WTC11 (cell line): ENCODE measurements at places on chromosomes 3 and 15. TPM values are rescaled to one million over a fixed set of nuclear protein-coding genes. Genes with fewer than 3 reads are reported as not detected.

DNA sequence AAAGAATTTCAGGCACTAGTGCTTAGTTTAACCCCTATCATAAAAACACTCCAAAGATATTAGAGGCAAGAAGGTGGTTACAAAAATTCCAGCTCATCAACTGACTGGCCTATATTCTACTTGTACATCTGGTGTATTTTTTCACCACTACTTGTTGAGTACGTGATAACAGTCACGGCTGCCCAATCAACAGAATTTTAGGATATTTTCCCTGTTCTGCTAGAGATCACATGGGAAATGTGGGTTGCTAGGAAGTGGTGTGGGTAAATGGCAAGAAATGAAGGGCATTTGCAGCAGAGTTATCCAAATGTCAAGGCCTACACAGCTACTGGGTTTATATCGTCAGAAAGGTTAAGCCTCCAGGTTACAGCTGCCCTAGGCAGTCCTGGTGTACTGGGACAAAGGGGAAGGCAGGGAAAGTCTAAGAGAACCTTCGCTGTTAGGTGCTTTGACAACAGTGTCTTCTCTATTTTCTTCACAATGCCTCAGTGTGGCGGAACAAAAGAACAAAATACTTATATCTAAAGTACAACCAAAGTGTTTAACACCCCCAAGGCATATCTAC, 81.9 kb downstream of the FMN1 start:
- no peak overlapping the region for H3K4me3 ChIP-seq
- no peaks in the 10 kb centered on the region for H3K36me3 ChIP-seq
- H3K27ac ChIP-seq = no peak overlapping the region
- DNase-seq = no peak
- H3K4me1 ChIP-seq = peaks cover 56% of the 10 kb centered on the region

DNA sequence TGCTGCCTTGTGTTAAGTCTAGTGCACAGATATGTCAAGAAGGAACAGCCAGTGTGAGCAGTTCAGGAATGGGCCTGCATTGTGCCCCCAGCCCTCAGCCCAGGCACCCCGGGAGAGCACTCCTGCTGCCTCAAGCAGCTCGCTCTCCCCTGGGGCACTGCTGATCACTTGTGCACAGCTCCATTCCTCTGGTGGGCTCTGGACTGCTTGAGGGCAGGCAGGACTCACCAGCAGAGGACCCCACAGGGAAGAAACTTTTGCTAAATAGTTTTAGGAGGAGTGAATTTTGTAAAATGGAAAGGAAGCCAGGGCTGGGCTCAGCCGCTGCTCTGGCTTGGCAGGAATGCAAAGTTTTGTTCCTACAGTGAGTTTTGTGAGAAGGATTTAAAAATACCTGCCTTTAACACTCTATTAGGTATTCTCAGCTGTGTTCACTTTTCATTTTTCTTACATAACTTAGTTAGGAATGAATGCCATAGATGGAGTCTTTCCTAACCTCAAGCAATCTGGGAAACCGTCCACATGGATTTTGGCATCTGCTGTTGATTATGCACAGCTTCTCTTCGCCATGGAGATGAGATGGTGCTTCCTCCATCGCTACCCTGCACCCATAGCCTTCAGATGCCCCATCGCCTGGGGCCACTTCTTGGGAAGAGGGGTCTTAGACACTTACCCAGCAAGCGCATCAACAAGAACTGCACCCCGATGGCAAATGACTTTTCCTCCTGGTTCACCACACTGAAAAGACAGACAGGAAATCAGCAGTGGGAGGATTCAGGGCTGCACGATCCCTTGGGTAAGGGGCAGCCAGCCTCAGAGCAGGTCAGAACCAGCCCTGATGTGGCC, 42.3 kb upstream of the RAB6B start:
- no peaks in the 10 kb centered on the region for H3K27me3 ChIP-seq
- no peaks in the 10 kb centered on the region for H3K36me3 ChIP-seq
- H3K4me3 ChIP-seq = no peak overlapping the region
- H3K4me1 ChIP-seq = peaks cover 22% of the 10 kb centered on the region
- H3K27ac ChIP-seq = no peak overlapping the region

DNA sequence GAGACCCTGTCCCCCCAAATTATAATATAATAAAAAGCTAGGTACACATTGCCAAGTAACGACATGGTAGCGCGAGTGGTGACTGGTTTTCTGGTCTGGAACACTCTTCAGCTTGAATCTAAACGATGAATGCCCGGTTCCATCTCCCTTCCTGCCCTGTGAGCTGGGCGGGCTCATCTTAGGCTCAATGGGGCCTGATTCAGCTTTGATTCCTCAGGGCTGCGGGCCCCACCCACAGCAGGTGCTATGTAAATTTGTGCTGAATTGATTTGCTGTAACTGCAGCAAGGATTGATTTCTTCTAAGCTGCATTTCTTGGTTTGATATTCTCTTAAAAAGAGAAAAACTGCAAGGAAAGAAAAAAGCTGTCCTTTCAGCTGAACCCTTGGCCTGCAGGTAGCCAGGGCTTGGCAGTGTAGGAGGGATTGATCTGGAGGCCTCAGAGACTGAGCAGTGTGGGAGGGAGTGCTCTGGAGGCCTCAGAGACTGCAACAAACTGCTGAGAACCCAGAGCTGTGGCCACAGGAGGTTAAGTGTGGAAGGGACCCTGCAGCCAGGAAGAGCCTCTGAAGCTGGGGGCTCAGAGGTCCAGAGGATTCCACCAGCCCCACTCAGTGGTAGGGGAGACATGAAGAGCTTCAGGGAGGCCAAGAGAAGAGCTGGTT, 231.6 kb downstream of the XXYLT1 start:
- peaks cover 6% of the 10 kb centered on the region; the same call in 1 of the 2 replicates for H3K36me3 ChIP-seq
- DNase-seq = no peak
- H3K27me3 ChIP-seq = peaks cover 12% of the 10 kb centered on the region
- H3K27ac ChIP-seq = no peak overlapping the region
- no peak overlapping the region for H3K4me3 ChIP-seq

DNA sequence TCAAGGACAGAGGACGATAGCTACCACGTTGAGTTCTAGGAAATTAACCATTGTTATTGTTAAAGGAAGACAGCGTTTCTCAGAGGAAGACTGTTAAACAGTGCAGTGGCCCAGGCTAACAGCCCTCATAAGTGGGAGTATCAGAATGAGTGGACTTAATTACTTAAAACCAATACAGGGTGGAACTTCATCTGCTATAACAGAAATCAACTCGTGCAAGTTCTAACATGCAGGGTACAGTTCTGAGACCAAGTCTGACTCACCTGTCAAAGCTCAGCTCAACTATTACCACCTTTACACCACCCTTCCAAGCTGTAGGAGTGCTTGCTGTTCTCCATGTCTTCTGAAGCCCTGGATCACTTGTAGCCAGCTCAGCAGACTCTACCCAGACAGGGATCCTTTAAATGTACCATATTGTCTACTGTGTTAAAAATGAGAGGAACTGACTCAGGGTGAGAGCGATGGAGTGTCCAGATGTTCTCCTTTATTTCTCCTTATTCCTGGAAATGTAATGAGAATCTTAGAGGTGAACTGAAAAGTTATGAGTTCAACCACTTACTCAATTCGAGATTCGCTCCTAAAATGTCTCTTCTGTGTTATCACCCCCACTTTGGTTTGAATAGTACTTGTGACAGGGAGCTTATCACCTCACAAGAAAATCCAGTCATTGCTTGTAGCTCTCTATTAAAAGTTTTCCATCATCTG, 26.5 kb downstream of the CD86 start:
- no peaks in the 10 kb centered on the region for H3K27me3 ChIP-seq
- no peak for DNase-seq
- H3K27ac ChIP-seq = no peak overlapping the region
- H3K36me3 ChIP-seq = no peaks in the 10 kb centered on the region

DNA sequence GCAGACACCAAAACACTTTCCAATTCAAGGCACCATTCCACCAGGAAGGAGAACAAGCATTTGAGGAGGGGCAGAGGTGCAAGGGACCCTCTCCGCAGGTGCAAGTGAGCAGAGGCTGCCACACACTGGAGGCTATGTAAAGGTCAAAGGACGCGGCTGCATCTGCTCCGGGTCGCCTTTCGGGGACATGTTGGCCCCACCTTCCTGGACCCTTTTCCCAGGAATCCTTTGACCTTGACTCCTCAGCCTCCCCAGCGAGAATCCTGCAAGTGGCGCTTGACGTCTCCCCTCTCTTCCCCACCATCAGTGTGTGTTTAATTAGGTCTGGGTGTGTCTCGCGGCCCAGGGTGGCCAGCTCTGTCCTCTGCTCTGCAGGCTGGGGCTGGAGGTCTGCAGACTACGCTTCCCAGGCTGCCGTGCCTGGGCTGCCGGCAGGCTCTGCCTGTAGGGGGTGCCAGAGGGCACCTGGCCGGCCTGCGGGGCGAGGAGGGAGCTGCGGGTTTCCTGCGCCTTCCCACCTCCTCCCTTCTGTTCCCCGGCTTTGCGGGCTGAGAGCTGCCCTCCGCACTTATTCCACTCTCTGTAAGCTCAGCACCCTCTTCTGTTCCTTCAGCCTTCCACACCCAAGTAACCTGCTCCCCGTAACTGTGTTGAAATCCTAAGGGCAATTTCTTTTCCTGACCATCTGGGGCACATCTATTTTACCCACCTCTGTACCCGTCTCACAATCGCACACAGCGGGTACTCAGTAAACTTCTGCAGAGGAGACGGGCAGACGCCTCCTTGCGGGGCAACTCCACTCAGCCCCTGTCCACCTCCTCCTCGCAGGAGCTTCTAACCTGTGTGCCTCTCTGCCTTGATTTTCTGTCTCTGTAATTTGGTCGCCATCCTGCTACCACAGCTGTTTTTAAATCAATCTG, 129.8 kb downstream of the NSMCE3 start:
- H3K27ac ChIP-seq = peak overlapping the region; percentile 29
- H3K4me1 ChIP-seq = peaks cover 28% of the 10 kb centered on the region
- H3K4me3 ChIP-seq = peak overlapping the region; percentile 75
- H3K36me3 ChIP-seq = no peaks in the 10 kb centered on the region
- DNase-seq = peak; percentile 89
- no peaks in the 10 kb centered on the region for H3K27me3 ChIP-seq

GRCh38 chr3:71425491-71426071, 157.9 kb downstream of the FOXP1 start:
- DNase-seq = no peak
- H3K4me3 ChIP-seq = no peak overlapping the region
- H3K36me3 ChIP-seq = no peaks in the 10 kb centered on the region

- H3K4me3 ChIP-seq = no peak overlapping the region
- H3K27ac ChIP-seq = no peak overlapping the region
- peaks cover 12% of the 10 kb centered on the region for H3K36me3 ChIP-seq
- no peak for DNase-seq
These were observed 26.0 kb downstream of the FBXW12 start for GRCh38 chr3:48397767-48398681.

The ABHD17C gene
- total RNA-seq = 23.6 to 29.0 TPM (median 23.6 TPM) in 3 replicates
